T47D (cell line): ENCODE measurements at places on chromosomes 16 and 17.

DNA sequence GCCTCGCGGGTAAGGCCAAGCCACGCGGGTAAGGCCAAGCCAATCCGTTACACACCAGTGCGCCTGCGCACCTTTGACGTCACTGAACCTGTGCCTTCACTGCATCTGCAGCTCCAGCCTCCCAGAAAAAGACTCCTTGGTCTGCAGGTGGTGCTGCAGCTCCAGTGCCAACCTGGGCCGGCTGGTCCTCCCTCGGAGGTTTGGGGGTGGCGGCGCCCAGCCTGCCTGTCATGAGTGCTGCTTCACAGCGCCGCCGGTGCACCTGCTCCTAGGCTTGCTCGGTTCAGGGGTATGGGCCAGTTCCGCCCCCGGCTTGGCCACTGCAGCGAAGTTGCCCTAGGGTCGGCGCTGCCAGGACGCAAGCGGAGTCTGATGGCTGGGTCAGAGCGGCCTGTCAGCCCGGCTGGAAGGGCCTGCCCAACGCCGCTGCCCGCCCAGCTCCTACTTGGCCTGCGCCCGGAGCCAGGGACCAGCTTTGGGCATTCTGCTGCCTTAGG, 146.6 kb downstream of the USP22 start:
- DNase-seq = no peak

DNA sequence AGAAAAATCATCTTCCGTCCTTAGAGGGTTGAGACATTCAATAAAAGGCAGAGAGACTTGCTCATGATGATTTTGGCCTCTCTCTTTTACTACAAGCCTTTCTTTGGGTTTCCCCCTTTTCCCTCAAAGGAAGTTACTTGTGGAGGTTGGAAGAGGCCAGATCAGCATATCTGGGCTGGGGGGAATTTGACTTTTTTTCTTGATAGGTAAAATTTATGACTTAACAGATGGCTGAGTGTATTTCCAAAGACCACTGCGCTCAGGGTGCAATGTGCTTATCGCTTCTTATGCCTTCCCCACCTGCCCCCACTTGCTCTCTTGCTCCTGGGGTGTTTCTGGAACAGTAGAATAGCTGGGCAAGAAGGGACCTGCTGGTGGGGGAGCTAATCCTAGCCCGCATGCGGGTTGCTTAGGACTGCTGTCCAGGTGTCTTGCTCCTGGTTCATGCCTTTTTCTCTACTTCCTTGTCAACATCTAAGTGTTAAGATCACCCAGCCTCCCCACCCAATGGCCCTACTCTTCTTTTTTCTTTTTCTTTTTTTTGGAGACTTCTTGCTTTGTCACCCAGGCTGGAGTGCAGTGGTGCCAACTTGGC, 131.9 kb downstream of the MSI2 start:
- no peak for DNase-seq

- DNase-seq = peak; percentile 93
These were observed at the start of gene CNP for GRCh38 chr17:41966463-41967140. TSS of gene CNP (plus strand) at chr17:41966795. CDS start at chr17:41966885, 90 bp downstream.

DNA sequence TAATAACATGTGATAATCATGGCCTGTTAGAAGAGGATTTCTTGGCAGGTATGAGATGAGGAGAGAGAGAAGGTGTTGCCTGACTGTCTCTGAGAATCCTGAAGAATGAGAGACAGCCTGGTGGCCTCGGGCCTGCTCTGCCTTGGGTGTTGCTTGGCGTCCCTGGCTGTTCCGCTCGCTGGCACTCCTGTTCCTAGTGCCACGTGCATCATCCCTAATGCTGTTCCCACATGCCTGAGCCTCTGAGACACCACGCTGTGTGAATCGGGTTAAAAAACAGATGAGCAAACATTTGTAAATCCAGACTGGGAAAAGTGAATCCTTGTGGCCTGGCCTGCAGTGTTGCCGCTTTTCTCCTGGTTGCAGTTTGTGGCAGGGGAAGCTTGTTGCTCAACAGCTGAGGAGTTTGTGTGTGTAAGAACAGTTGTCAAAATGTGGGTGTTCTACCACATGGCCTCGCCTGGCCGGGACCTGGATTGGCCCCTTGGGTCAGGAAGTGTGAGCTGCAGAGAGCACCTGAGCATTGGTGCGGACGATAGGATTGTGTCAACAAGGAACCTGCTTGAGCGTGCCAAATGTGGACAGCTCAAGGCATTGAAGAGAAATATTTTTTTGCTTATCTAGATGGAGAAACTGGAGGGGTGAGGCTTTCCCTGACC, 22.0 kb downstream of the UBN1 start:
- DNase-seq = peak; percentile 62

DNA sequence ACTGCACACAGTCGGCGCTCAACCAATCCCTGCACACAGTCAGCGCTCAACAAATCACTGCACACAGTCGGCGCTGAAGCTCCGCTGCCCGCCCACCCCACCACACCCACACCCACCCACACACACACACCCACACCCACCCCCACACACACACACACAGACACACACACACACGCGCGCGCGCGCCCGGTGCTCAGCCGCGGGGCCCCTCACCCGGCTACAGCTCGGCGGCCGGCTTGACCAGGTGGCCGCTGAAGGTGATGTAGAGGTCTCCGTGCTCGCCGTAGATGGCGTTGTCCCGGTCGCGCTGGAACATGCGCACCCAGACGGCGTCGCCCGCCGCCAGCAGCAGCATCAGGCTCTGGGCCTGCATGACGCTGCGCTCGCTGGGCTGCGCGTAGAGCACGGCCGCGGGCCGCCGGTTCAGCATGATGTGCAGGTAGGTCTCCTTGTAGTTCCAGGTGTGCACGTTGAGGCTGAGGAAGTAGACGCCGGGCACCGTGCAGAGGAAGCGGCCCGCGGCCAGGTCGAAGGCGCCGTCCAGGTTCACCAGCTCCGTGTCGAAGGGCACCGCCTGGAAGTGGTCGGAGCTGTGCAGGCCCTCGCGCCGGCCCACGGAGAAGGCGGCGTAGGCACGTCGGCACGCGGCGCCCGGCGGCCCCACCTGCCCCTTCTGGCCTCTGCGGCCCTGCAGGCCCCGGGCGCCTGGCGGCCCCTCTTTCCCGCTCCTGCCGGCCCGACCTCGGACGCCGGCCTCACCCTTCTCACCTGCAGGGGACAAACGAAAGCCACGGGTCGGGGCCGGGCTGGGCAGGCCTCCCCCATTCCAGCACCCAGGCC, 2.5 kb downstream of the C1QTNF8 start:
- DNase-seq = no peak

DNA sequence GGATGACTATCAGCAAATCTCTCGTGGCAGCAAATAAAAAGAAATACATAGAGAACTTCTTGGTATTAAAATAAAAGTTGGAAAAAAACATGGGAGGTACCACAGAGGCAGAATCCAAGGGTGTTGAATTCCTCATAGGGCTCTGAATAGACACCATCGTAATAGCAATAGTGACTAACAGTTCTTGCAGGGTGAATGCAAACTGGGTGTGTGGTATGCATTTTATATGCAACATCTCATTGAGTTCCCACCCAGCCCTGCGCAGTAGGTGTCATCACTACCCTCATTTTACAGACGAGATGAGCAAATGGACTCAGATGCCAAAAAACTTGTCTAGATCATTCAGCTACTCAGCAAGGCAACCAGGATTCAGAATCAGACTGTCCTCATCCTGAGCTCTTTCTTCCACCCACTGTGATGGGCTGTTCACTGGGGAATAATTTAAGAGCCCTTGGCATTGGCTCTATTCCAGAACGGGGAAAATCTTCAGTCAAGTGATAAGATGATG, 354.6 kb upstream of the CDH11 start:
- no peak for DNase-seq
